Activated T-helper 2 cell treated with anti-CD3 and anti-CD28 coated beads, Interferon-gamma antibody, Interleukin-2, Interleukin-4, amounts not matched to agents 10 μg/mL and 5 μg/mL and 100 μg/mL, durations not matched to agents 14 hours and 24 hours and 36 hours (primary cell): ENCODE measurements at places on chromosomes 11 and 22. TPM values are rescaled to one million over a fixed set of nuclear protein-coding genes. Genes with fewer than 3 reads are reported as not detected.

GRCh38 chr11:113526521-113526920 is 51.3 kb upstream of the DRD2 start:
- no peaks in the 10 kb centered on the region for H3K36me3 ChIP-seq
- H3K27me3 ChIP-seq, result peaks cover 21% of the 10 kb centered on the region
- DNase-seq, result no peak
- H3K4me3 ChIP-seq, result no peak overlapping the region
- H3K4me1 ChIP-seq, result no peaks in the 10 kb centered on the region

DNA sequence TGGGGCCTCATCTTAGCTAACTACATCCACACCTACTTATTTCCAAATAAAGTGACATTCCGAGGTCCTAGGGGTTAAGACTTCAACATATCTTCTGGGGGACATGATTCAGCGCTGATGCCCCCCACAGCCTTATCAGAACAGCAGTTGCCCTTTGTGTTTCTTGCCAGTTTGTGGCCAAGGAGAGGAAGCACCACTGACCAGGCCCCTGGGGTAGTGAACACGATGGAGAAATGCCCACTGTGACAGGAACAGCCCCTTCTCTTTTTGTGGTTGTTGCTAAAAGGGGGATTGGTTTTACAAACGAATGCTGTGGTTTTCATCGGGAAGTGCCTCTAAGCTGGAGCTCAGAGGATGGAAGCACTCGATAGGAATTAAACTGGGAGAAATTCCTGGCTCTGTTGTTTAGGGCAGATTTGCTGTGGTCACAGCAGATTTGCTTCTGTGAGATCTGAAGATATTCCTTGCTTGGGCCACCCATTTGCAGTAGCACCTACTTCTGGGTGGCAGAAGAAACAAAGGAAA is 88.8 kb downstream of the ABTB2 start:
- no peaks in the 10 kb centered on the region for H3K36me3 ChIP-seq
- no peak overlapping the region for H3K4me3 ChIP-seq
- peaks cover 25% of the 10 kb centered on the region for H3K4me1 ChIP-seq
- H3K27ac ChIP-seq, result no peak overlapping the region

DNA sequence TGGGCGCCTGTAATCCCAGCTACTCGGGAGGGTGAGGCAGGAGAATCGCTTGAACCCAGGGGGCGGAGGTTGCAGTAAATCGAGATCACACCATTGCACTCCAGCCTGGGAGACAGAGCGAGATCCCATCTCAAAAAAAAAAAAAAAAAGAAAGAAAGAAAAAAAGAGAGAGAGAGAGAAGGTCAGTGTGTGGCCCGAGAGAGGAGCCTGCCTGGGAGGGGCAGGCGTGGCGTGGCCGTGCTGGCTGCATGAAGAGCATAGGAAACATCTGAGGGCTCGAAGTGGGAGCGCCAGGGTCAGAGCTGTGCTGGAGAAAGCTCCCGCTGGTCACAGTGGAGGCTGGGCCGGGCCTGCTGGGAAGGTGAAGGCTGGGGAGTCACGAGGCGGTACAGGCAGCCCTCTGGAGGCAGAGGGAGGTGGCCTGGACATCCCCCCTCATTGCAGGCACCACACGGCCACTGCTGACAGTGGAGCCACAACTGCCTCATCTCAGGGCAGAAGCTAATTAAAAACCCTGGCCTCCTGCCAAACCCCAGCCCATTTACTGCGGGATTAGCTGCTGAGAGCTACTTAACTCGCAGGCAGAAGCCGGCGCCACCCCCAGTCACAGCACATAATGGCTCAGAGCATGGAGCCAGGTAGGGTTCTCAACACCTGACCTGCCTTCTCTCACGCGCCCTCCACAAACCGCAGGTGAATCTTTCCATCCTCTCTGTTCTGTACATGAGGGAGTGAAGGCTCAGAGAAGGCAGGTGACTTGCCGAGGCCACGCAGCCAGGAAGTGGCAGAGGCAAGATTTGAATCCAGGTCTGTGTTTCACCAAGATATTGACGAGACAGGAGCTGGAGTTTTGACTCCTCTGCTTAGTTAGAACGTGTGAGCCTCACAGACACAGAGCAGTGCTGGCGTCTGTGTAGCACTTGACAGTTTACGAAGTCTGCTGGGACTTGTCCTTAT is 32.6 kb downstream of the NFAM1 start:
- DNase-seq, result no peak
- no peak overlapping the region for H3K4me3 ChIP-seq
- H3K27me3 ChIP-seq, result peaks cover 3% of the 10 kb centered on the region
- no peak overlapping the region for H3K27ac ChIP-seq
- H3K4me1 ChIP-seq, result no peaks in the 10 kb centered on the region

The OR5AN1 gene
- total RNA-seq, result not detected in 2 replicates

DNA sequence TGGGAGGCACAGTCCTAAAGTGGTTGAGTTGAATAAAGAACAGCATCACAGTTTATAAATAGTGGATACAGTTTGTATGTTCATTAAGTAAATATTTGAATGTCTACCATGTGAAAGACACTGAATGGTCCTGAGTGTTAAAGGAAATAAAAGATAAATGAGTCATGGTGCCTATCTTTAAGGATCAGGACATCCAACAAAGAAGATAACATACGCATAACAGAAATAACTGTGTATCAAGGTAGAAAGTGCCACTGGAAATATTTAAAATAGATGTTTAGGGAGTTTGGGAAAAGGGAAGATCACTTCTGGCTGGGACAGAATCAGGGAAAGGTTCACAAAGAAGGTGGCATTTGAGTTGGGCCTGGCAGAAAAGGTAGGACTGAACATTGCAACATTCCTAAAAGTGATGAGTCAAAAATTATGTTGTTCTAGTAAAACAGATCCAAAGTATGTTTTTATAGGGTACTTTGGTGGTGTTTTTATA is 41.5 kb downstream of the CSTPP1 start:
- no peak for DNase-seq
- H3K4me1 ChIP-seq, result peaks cover 13% of the 10 kb centered on the region
- no peak overlapping the region for H3K4me3 ChIP-seq
- H3K36me3 ChIP-seq, result no peaks in the 10 kb centered on the region
- H3K27me3 ChIP-seq, result no peaks in the 10 kb centered on the region
- no peak overlapping the region for H3K27ac ChIP-seq

- peaks cover 22% of the 10 kb centered on the region for H3K27me3 ChIP-seq
- no peak for DNase-seq
- H3K4me3 ChIP-seq, result peak overlapping the region; percentile 49
- peaks cover 3% of the 10 kb centered on the region for H3K4me1 ChIP-seq
Measured at GRCh38 chr11:69644071-69644961, 3.4 kb downstream of the CCND1 start.

The PNPLA3 gene
- total RNA-seq, result 1.3 and 1.7 TPM in 2 replicates

The KRTAP5-2 gene
- not detected in 2 replicates for total RNA-seq

The CARD10 gene
- total RNA-seq, result 0.09 TPM in 1 of 2 replicates, not detected in the other

- peaks cover 14% of the 10 kb centered on the region for H3K4me1 ChIP-seq
- DNase-seq, result no peak
- H3K4me3 ChIP-seq, result peak overlapping the region; percentile 80
- peaks cover 27% of the 10 kb centered on the region for H3K36me3 ChIP-seq
- H3K27ac ChIP-seq, result peak overlapping the region; percentile 84
Measured at GRCh38 chr11:34050581-34051348, 766 bp upstream of the CAPRIN1 start.

The PES1 gene
- total RNA-seq, result 129 and 132 TPM in 2 replicates

The CHADL gene
- total RNA-seq, result 0.11 and 0.62 TPM in 2 replicates

- no peaks in the 10 kb centered on the region for H3K27me3 ChIP-seq
- H3K4me3 ChIP-seq, result no peak overlapping the region
Measured at GRCh38 chr11:70505331-70505731, 107.0 kb downstream of the CTTN start.

The PDGFD gene
- total RNA-seq, result not detected in 2 replicates

The SCGB1D2 gene
- not detected in 2 replicates for total RNA-seq

DNA sequence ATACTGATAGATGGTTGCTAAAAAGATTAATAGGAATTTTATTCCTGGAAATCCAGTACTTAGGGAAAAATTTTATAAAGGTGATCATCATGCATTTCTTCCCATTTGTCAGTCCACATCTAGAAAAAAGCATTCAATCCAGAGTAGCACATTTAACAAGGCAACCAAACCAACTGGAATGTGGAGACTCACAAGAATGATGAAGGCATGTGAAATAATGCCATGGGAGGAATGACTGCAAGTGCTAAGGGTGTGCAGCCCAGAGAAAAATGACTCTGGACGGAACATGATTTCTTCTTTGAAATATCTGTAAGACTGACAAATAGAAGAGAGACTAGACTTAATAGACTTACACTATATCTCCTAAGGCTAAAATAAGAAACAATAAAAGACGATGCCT is 33.8 kb downstream of the BLID start:
- DNase-seq, result no peak
- H3K27me3 ChIP-seq, result no peaks in the 10 kb centered on the region
- H3K27ac ChIP-seq, result no peak overlapping the region
- no peak overlapping the region for H3K4me3 ChIP-seq
- no peaks in the 10 kb centered on the region for H3K36me3 ChIP-seq

- H3K4me3 ChIP-seq, result no peak overlapping the region
- DNase-seq, result no peak
- H3K36me3 ChIP-seq, result no peaks in the 10 kb centered on the region
- H3K4me1 ChIP-seq, result no peaks in the 10 kb centered on the region
Measured at GRCh38 chr11:119755356-119756071, 26.5 kb upstream of the NECTIN1 start.

GRCh38 chr22:45881524-45881875 is 95.5 kb downstream of the WNT7B start:
- H3K4me3 ChIP-seq, result no peak overlapping the region
- H3K36me3 ChIP-seq, result no peaks in the 10 kb centered on the region
- H3K4me1 ChIP-seq, result no peaks in the 10 kb centered on the region
- no peak overlapping the region for H3K27ac ChIP-seq
- peaks cover 35% of the 10 kb centered on the region for H3K27me3 ChIP-seq
- DNase-seq, result no peak

DNA sequence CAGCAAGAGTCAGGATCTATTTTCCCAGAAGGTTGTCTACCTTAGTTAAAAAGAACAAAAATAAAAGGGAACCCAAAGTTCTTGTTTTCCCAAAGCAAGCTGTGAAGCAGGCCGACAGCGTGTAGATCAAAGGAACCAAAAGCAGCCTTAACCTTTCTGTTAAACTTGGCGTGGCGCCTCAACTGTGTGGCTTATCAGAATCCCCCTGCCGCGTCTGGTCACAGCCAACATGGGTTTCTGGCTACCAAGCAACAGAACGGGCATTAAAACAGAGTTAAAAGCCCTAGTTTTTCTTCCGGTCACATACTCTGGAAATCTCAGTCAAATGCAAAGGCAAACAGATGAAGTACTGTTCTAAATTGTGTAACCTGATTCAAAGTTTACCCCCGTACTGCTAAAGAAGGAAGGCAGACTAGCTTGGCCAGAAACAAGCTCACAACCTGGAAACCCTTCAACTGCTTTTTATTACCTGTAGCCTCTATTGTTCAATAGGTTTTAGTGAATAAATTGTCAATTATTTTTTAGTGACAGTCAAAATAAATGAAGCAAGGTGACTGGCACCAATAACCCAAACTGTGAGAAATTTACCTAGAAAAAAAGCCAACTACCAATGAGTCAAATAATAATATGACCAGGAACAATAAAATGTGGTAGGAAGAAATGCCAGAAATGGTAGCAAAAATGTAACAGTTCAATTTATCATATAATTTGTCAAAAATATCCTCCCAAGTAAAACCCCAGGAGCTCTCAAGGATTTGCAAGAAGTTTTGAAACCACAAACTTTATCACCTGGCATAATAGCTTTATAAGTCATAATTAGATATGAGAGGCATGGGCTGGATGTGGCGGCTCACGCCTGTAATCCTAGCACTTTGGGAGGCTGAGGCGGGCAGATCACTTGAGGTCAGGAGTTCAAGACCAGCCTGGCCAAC is 21.4 kb downstream of the CHKA start:
- peaks cover 11% of the 10 kb centered on the region for H3K4me1 ChIP-seq
- no peak overlapping the region for H3K4me3 ChIP-seq
- no peaks in the 10 kb centered on the region for H3K27me3 ChIP-seq

DNA sequence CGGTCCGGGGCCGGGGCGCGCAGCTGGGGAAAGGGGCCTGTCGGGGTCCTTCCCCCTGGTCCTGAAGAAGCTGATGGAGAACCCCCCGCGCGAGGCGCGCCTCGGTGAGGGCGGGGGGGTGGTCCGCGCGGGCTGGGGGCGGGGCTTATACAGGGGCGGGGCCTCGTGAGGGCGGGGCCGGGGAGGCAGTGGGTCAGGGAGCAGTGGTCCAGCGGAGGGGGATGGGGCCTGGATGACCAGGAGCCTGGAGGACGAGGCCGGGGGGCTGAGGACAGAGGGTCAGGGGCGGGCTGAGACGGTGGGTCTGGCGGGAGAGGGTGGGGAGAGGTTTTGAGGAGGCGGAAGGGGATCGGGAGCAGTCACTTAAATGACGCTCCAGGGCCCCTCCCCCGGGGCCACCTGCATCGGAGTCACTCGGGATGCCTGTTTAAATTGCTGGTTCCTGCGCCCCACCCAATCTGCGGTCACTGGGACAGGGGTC is 396 bp downstream of the TEF start:
- peaks cover 2% of the 10 kb centered on the region for H3K27me3 ChIP-seq
- H3K27ac ChIP-seq, result peak overlapping the region; percentile 82
- peak; percentile 63 for DNase-seq
- H3K36me3 ChIP-seq, result no peaks in the 10 kb centered on the region

DNA sequence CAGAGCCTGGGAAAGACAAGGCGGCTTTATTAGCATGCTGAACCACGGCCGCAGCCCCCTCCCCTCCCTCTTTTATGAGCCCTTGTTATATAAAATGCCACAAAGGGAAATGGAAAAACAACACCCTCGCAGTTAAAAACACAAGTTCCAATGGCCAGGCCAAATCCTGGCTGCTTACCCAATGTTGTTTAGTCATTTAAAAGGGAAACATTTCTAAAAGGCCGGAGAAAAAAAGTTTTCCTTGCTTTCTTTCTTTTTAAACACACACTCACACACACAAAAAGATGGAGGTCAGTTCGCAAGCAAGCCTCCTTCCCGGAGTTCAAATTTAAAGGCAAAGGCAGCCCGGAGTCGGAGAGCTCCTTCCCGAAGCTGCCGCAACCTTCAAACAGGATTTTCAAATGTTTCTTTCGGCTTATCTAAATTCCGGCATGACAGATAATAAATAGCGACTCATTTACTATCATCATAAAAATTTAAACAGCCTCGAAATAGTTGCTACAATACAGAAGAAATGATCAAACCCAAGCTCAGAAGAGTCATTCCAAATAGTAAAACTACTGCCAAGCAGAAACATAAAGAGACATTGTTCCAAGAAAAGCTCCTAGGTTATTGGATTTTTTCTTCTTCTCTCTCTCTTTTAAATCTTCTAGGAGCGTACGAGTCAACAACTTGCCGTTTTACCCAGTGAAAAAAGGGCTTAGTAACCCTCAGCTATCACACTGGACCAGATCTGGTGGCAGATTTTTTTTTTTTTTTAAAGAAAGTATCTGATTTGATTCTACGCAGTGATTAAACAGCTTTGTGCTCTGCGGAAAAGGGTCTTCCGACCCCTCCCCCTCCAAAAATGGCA is 3.5 kb downstream of the PHF21B start:
- no peak overlapping the region for H3K27ac ChIP-seq
- no peak overlapping the region for H3K4me3 ChIP-seq
- DNase-seq, result no peak

- no peak overlapping the region for H3K4me3 ChIP-seq
- H3K4me1 ChIP-seq, result peaks cover 41% of the 10 kb centered on the region
- H3K27ac ChIP-seq, result no peak overlapping the region
- DNase-seq, result no peak
- H3K36me3 ChIP-seq, result no peaks in the 10 kb centered on the region
Measured at GRCh38 chr11:115214644-115215234, 289.5 kb downstream of the CADM1 start.

The MUC6 gene
- total RNA-seq, result not detected in 2 replicates

GRCh38 chr22:12697441-12697840 is 2830.6 kb upstream of the OR11H1 start:
- H3K27me3 ChIP-seq, result no peaks in the 10 kb centered on the region
- DNase-seq, result no peak
- H3K36me3 ChIP-seq, result no peaks in the 10 kb centered on the region
- no peak overlapping the region for H3K4me3 ChIP-seq
- no peaks in the 10 kb centered on the region for H3K4me1 ChIP-seq
